ENCODE measurements at places on chromosomes 7 and 10.

- no peak for DNase-seq
Measured at GRCh38 chr7:73359746-73360375, 31.9 kb downstream of the FKBP6 start.

DNA sequence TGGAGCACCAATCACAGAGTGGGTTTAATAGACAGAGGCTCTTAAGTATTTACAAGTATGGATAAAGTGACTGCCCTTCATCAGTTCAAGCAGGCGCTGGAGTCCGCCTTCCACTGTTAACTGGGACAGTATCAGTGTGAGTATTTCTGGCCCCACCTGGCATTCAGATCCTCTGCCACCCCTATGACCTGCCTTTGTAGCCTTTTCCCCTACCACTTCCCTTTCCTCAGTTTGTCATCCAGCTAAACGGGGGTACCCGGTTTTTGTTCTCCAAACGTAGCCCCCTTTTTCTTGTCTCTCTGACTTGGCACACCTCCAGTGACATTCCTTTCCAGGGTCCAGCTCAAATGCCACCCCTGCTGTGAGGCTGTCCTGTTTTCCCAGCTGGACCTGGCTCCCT, 134.4 kb downstream of the SNX10 start:
- no peak for DNase-seq

DNA sequence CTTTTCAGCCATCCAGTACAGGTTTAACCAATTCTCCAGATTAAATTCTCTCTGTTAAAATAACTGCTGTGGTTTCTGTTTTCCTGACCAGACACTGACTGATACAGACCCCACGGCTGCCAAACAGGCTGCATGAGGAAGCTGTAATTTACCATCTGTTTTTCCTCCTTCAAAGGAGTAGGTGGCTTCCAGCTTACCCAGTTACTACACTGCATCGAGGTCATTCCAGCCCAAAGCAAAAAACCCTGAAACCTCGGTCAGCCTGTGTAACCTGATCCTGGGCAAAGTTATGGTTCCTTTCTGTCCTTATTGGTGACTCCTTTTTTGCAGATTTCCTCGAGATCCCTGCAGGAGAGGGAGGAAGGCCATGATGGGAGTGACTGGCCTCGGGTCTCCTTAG, 27.9 kb upstream of the LOXL4 start:
- no peak for DNase-seq

GRCh38 chr7:123624527-123625183, 23.0 kb downstream of the ASB15 start:
- DNase-seq: peak; percentile 44

DNA sequence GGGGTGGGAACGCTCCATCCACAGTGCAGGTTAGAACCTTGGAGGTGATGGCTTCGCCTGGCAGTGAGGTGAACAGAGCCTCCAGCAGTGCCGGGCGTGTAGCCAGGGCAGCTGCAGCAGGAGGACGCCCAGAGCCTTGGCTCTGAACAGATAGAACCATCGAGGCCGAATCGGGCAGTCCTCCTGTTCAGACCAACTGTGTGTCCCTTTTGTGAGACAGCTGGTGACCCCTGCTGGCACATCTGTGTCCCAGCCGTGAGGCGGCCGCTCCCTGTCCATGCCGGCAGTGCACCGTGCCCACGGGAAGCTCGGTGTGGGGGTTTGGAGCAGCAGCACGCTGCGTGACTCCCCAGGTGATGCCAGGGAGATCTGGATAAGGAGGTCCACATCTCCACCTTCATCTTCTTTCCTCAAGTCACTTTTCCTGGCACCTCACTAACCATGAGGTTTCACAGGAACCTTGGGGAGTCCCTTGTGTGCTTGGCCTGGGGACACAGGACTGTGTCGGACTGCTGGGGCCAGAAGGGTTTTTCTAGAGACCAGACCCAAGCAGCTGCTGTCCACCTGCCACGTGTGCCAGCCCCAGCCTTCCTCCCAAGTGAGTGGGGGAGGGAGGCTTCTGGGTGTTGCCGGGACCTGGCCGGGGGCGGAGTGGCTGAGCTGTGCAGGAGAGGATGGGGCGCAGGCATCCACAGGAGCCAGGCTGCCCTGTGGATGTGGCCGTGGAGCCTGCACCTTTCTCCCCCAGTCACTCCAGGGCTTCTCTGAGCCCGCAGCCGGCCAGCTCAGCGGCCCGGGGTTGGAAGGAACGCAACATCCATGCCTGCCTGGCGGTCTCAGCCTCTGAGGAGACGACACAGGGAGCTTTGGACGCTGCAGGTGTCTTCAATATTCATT, 69.4 kb downstream of the DNAJB6 start:
- no peak for DNase-seq

DNA sequence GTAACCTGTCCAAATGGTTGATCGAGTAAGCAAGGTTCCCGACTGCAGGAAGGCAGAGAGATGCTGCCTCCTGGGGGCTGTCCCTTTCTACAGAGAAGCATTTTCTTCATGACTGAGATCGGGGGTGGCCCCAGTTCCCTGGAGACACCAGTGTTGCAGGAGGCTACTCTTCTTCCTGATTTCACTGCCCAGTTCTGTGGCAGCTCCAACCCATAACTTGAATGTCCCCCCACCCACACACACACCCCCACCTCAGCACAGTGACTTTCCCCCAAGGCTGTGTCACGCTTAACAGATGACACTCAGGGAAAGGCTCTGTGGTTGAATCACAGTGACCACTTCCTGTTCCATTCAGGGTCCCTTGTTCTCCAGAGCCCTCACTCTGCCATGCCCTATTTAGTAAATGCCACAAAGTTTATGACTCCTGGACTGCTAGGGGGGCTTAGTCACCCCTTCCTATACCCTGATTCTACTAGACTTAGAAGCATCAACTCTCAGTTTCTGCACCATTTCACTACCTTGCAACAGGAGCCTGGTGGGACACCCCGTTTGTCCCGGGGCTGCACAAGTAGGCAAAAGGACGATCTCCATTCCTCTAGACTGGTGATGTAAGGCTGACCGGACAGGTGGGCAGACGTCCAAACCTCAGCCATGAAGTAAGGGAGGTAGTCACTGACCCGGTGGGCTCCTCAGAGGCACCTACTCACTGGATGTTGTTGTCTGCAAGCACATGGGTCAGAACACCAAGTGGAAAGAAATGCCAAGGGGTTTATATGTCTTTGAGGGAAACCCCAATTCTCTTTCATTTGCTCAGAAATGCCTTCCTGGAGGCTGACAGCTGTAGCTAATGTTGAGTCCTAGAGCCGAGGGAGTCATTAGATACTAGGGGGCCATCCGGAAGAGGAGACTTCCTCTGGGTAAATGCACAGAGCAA, 31.3 kb upstream of the SMC3 start:
- DNase-seq: peak; percentile 81

- no peak for DNase-seq
Measured at GRCh38 chr10:130772676-130773075, 538.8 kb downstream of the TCERG1L start.

- DNase-seq: no peak
Measured at GRCh38 chr7:18151422-18151821, 123.8 kb upstream of the PRPS1L1 start.

DNA sequence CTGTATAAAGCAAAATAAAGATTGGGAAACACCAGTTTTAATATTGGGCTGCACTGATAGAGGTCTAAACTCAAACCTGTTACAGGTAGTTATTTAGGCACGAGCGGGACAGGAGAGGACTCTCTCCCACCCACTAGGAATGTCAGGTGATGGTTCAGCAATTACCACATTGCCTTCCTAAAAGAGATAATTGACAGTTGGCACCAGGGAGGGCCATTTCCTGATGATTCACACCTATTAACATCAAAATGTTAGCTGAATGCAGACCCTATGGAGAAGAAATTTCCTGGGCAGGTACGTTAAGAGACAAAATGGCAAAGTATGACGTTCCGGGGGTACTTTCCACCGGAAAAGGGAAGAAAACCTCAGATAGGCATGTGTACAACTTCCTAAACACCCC, 272.6 kb downstream of the SDHAF3 start:
- DNase-seq: no peak
